ENCODE measurements at places on chromosomes 2 and 18.

GRCh38 chr2:209194717-209195116, 229.1 kb upstream of the MAP2 start:
- DNase-seq, result no peak

- no peak for DNase-seq
These were observed 21.7 kb downstream of the ACSL3 start for GRCh38 chr2:222882484-222882928.

DNA sequence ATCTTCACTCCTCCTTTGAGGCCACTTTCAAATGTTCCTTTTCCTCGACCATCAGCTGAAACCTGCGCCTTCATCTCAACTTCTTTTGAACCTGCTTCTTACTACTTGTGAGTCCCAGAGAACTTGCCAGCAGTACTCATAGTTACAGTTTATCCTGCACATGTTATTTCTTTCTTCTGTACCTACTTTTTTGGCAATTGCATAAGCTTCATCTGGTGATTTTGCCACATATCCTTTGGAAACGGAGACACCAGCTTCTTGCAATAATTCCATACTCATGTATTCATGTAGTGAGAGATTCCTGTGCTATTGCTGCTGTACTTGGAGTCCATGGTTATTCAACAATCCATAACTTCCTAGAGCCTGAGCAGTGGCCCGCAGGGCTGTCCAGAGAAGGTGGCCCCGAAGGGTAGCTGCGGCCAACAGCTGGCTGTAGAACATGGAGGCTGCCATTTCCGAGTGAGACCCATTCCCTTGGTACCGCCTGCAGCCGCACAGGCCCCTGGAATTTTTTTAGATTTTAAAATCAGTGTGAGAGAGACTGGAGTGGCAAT, 39.4 kb downstream of the EFR3B start:
- no peak for DNase-seq

DNA sequence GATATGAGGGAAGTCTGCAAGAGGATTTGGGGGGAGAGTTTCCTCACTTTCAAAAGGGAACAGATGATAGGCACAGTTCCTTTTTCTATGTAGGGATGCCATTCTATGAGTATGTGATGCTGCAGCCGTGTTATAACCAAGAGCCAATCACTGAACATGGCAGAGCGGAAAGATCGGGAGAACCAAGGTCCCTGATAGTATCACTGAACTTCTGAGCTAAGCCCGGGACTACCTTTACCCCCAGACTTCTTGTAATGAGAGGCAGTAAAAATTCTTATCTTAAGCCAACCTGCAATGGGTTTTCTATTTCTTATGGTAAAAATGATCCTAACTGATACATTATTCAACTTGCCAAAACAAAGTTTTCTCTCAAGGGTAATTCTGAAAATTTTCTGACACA, 21.6 kb upstream of the SLC1A4 start:
- no peak for DNase-seq

DNA sequence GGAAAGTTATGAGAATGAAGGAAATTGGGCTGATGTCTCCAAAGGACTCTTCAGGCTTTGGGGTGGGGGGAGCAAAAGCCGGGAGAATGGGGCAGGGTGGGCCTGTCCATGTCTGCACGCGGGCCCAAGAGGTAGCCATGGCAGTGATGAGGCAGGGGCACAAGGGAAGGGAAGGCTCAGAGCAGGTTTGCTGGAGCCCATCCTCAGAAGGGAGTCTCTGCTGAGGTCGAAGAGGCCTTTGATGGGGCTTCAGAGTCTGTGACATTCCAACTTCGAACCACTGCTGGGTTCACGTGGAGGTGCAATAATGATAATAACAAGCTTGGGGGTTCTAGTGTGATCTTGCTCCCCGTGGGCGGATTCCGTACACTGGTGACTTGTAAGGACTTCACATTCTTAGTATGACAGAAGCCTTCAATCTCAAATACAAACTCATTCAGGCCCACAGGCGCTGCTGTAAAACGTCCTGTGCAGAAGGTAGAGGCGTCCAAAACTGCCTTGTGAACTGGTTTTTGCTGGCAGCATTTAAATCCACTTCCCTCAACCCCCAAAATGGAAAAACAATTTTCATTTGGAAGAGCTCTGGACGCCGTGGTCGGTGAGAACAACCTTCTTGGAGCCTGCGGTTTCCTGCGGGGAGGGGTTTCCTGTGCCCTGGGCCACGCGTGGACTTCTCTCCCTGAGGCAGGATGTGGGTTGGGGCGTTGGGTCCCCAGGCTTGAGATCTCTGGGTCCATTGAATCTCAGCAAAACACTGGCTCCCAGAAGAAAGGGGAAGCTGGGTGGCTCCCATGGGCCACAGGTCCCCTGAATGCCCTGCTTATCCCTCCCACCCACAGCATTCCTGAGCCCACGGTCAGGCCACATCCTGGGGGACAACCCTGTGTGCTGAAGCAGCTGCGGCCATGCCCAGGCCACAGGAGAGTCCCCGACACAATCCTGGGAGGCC, 151.0 kb downstream of the TPO start:
- DNase-seq, result no peak

DNA sequence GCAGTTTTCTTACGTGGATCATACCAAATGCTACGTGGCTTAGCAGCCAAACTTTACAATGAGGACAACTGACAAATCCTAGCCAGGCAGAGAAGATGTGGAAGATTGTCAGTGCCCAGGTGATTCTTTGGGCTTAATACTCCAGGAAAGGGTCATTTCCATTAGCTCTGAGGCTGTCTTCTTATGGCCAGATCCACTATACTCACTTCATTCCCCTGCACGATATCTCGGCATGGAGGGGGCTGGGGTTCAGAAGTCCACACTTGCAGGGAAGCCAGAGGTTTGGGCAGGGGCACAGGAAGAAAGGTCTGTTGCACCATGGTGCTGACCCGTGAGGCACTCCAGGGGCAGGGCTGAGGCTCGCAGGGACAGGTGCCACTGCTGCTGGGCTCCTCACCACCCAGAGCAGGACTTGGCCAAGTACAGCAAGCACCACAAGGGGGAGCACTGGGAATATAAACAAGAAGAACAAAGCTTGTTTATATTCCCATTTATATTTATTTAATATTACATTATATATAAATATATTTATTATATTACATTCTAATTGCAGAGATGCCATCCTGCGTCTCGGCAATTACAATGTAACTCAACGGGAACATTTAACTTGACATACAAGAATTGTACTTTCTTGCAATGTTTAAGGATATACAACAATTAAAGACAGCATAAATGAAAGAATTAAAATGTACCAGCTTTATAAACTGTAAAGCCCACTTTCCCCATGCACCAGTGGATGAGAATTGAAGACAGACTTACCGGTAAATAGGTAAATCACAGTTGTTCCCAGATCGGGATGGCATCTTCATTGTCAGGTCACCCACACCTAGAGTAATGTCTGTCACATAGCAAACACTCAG, 27.2 kb downstream of the CLUL1 start:
- peak; percentile 29 for DNase-seq

DNA sequence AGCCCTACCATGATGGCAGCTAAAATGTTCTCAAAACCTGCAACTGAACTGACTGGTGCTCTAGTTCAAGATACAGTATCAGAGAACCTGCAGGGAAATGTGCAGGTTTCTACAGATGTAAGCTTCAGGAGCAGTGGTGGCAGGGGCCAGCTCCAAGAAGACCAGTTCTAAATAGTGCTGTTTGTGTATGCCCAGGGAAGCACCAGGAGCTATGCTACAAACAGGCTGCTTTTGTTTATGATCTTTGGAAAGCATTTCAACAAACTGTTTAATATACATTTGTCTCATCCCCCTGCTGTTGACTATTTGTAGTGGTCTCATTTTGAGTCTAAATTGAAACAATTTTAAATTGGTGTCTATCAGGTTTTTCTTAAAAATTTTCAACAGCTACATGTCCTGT, 20.7 kb downstream of the FZD5 start:
- no peak for DNase-seq

- DNase-seq, result no peak
These were observed 97.6 kb upstream of the HS6ST1 start for GRCh38 chr2:128416109-128416785.
